ENCODE measurements at places on chromosomes 6 and 20.

- DNase-seq: no peak
Observed at GRCh38 chr20:14415467-14415866, 78.1 kb upstream of the FLRT3 start.

- DNase-seq: no peak
Observed at GRCh38 chr6:40791004-40791403, 203.8 kb upstream of the LRFN2 start.

- DNase-seq: no peak
Observed at GRCh38 chr6:78397499-78397898, 469.9 kb upstream of the IRAK1BP1 start.

DNA sequence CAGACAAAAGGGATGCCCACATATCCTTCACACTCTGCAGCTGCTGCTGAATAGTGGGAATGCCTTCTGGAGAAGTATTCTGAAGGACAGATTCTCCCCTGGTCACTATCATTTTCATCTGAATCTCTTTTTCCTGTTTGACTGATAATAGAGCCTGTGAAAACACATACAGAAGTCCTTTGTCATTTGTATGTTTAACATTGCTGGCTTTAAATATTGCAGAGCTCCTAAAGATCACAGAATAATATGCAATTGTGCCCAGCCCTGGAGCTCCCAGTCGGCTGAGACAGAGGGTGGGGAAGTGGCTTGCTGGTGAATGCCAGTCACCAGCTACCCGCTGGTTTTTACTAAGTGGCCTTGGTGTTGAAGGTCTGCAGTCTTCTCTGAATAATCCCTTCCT lies 272.3 kb downstream of the SYNE1 start:
- no peak for DNase-seq

DNA sequence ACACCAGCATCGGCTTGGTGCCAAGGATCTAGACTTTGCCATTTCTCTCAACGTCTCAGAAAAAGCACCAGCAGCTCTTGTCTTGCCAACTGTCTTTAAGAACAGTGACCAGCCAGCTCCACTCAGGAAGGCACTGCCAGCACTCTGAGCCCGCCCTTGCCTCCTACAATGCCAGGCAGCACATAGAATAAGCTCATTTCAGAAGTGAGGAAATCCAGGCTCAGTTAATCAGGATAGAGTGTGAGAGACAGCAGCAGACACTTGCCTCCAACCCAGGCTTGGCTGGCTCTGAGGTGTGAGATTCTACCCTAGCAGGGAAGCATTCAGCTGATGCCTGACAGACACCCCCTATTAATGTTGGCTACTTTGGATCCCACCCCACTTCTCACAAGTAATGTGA lies 4.3 kb upstream of the SYNDIG1 start:
- DNase-seq: no peak

Data from central memory CD4-positive, alpha-beta T cell (primary cell).